Activated CD4-positive, alpha-beta T cell treated with anti-CD3 and anti-CD28 coated beads, Interleukin-2, amount 50 U/mL, for 1 hour (primary cell): ENCODE measurements at places on chromosomes 6 and 20.

GRCh38 chr6:2563635-2564034, 187.1 kb downstream of the MYLK4 start:
- no peak for DNase-seq

GRCh38 chr6:150026976-150027805, 1.9 kb upstream of the RAET1L start:
- DNase-seq: no peak

DNA sequence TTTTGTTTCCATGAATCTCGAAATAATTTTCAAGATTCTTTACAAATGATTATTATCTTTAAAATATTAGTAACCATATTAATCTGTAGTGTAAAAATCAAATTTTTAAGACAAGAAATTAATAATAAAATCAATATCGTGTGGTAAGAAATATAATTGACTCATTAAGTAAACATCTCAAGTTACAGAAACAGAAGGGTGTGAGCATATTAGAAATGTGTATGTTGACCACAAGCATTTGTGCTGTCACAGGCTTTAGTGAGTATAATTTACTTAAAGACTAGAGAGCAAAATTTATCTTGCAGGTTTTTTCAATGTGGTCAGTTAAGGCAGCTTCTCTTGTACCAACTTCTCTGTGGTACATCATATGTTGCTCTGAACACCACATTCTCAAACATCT, 566.5 kb upstream of the IRAK1BP1 start:
- DNase-seq: no peak

- DNase-seq: no peak
Observed at GRCh38 chr6:118740372-118740771, 89.0 kb upstream of the CEP85L start.

DNA sequence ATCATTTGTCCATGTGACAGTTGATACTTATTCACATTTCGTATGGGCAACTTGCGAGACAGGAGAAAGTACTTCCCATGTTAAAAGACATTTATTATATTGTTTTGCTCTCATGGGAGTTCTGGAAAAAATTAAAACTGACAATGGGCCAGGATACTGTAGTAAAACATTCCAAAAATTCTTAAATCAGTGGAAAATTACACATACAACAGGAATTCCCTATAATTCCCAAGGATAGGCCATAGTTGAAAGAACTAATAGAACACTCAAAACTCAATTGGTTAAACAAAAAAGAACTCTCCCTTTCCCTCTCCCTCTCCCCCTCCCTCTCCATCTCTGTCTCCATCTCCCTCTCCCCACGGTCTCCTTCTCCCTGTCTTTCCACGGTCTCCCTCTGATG, 19.4 kb upstream of the EIF2S2 start:
- DNase-seq: no peak

- no peak for DNase-seq
Observed at GRCh38 chr6:108953681-108954080, 105.5 kb downstream of the ARMC2 start.

- DNase-seq: no peak
Observed at GRCh38 chr6:42010185-42010891, 40.0 kb upstream of the TAF8 start.

DNA sequence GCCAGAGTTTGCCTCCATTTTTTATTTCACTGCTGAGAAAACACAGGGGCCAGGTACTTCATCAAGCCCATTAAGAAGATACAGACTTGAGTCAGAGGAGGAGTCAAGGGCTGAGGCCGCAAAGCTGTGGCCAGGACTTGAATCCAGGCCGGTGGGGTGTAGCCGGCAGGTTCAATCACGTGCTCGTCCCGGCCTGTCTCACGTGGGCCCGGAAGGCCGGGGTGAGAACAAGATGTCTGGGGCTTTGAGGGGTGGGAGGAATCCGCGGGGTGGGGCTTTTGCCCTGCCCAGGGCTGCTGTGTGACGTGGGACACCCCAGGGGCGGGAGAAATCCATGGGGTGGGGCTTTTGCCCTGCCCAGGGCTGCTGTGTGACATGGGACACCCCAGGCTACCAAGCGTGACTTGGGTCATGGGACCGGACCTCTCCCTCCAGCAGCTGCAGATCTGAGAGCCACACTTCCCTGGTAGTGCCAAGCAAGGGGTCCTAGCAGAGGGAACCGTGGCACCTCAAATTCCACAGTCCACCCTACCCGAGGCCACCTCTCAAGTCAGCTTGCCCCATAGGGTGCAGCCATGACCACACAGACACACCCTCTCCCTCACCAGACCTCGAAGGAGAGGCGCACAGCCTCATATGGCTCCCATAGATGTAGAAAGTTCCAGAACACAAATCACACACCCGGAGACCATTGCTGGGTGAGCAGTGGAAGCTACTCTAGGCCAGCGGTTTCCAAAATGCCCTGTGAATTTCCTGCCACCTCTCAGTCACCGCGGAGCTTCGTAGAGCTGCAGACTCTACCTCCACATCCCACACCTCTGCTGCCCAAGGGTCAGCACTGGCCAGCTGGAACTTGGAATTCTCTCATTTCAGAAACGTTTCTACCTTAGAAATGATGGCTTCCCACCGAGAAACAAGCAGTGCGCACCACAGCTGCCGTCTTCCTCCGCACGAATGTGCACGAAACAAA, 156.1 kb downstream of the DLL1 start:
- no peak for DNase-seq

DNA sequence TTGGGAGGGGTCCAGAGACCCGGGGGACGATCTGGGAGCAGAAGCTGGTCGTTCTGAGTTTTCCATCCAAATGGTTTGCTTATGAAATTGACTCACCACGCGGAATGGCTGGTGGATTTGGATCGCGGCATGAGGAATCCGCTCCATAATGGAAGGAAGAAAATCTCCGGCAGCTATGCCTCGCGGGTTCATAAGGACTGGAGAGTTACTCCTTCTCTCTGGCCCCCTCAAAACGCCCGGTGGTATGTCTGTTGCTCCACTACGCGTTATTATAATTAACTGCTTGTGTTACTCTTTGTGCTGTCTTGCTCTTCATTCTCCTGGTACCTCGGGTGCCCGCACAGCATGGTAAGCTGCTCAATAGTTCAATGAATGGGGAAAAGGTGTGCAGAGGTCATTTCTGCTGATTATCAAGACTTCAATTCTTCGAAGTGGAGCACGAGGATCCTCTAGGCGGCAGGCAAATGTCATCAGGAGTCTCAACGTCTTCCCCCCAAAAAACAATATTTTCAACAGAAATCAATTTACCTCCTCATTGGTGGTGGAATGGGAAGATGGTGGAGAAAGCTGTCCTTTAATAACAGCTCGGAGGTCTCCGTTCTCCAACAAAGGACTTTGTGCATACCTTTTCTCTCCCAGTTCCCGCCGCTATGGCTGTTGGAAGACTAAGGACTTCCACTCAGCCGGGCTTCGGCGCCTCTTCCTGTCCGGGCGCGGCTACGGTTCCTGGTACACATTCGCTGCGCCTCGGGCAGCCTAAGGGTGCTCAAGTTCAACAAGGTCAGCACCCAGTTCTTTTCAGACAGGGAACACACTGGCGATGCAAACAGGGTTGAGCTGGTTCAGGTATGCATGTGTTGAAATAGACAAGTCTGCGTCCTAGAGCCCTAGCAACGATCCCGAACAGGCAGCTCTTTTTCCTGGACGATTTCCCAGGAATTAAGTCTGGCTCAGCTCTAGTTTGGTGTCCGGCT, 9.2 kb upstream of the PRSS16 start:
- no peak for DNase-seq

DNA sequence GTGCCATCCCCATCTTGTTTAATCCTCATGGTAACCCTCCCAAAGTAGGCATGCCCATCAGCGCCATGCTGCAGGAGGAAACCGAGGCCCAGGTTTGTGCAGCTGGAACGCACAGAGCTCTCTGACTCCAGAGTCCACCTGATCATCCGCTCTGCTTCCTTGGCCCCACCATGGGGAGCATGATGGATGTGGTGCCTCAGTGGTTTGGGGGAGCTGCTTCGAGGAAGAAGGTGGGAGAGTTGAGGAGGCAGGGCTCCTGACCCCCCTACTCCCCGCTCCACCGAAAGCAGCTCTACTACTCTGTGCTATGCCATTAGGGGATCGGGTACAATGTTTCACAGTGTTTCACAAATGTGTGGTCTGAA, 52.2 kb downstream of the TGM2 start:
- no peak for DNase-seq

DNA sequence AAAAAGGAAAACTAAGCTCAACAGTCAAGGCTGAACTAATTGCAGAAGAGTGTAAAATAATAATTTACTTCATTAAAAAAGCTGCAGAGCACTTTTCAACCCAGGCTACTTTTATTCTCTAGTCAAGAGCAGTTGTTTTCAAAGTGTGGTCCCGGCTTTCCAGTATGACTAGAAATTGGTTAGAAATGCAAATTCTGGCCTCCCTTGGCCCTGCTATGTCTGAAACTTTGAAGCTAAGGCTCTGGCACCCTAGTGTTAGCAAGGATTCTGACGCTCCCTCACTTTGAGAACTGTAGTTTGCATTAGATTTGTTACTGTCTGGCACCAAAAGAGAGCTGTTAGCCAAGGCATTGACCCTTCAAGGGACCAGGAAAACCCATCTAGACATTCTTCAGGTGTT, 9.5 kb upstream of the NXT1 start:
- DNase-seq: no peak

DNA sequence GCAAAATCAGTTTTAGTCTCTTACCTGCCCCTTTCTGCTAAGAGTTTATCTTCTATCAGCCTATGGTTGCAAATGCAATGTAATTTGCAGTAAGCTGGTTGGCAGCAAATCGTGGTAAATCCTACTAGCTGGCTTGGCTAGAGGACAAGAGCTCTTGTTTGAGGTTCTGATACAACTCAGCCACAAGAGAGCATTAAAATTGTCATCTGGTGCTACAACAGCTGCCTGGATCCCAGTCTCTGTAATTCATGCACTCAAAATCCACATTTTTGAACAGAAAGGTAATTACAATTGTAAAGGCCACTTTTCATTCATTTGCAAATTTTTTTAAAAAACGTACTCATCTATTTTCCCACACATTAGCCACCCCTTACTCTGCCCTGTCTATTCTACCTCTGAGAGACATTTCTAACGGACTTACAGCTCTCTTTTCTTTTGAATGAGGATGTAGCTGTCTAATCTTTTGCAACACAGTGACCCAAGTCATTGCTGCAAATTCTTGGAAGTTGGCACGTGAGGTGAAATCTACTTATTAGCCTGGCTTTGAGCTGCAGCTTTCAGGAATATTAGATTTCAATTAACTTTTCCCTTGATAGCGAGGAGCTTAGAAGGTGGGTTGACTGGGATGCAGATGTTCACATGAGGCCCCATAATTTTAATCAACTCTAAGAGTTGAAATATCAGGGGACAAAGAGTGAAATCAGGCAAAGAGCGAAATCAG, 54.0 kb upstream of the FAM184A start:
- DNase-seq: no peak

DNA sequence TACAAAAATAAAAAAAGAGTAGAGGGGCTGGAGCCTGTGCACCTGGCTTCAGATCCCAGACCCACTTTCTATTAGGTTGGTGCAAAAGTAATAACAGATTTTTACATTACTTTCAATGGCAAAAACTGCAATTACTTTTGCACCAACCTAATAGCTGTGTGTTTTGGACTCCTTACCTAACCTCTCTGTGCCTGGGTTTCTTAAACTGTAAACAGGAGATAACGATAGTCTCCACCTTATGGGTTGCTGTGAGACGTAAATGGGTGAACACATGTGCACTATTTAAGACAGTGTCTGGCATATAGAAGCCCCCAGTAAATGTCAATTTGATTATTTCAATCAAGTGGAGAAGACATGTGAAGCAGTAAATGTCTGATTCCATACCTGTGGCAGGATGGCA, 89.7 kb downstream of the TFAP2C start:
- DNase-seq: no peak

DNA sequence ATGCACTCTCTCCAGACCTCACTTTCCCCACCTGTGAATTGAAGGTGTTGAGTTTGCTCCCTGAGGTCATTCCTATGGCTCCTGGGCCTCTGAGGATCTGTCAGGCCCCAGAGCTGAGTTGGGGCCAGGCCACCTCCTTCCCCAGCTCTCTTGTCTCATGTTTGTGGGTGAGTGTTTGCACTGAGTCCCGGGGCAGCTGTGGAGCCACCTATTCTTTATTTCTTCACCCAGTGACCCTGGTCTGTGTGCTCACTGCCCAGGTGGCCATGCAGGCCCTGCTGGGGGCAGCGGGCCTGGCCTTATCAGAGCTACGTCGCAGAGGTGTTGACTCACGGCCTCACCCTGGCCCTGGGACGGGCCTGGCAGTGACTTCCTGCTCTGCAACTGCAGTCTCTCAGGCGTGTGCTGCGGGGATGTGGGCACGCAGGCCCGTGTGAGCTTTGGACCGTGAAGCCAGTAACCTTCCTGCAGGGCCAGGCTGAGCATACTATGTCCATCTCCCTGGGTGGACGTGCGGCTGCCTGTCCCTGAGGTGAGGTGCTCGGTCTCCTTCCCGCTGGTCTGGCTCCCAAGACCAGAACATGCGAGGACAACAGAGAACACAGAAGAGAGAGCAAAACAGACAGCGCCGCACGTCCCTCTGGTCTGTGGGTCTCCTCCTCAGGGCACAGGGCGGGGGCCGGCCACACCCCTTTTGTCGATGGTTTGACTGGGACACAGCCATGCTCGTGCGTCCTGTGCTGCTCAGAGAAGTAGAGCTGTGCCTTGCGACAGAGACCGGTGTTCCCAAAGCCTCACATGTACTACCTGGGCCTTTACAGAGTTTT, 12.1 kb downstream of the TMEM181 start:
- no peak for DNase-seq

DNA sequence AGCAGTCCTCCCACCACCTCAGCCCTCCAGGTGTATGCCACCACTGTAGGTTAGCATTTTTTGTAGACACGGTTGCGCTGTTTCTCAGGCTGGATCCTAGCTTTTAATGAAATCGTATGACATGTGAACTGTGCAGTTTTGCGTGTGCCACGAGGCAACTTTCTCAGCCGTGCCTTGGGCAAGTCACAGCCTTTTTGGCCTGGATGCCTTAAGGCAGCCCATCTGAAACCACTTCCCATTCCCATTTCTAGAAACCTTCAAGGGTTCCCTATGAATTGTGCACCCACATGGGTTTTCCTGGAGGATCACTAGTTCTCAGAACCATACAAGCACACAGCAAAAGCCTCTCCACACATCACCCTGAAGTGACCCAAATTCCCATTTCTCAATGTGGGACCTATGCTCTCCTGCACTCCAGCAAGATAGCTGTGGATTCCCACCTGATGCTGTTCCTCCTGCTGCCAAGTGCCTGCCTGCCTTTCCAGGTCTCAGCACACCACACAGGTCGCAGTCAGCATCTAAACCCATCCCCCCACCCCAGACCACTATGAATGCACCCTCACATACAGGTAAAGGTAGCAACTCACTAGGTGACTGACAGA, 28.9 kb downstream of the SNX5 start:
- no peak for DNase-seq

GRCh38 chr20:9955646-9956045, 79.1 kb upstream of the ANKEF1 start:
- no peak for DNase-seq

DNA sequence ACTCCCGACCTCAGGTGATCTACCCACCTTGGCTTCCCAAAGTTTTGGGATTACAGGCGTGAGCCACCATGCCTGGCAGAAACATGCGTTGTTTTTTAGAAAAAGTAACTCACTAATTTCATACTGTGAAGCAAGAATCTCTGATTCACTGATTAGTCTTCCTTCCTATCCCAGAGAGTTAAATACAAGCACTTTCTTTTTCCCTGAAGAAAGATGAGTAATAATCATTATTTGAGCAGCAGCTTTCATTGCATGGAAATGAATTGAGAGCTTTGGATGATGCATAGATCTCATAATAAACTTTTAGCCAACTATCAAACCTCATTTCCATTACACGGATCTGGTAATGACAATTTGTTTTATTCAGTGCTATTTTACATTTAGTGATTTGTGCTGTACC, 892.5 kb upstream of the EYS start:
- DNase-seq: no peak
